Posterior vena cava (tissue), 2 donors: ENCODE measurements at places on chromosomes 16 and 17. TPM values are rescaled to one million over a fixed set of nuclear protein-coding genes. Genes with fewer than 3 reads are reported as not detected.
A peak's percentile ranks its signal among the peaks of the same experiment; 100 is the strongest.

DNA sequence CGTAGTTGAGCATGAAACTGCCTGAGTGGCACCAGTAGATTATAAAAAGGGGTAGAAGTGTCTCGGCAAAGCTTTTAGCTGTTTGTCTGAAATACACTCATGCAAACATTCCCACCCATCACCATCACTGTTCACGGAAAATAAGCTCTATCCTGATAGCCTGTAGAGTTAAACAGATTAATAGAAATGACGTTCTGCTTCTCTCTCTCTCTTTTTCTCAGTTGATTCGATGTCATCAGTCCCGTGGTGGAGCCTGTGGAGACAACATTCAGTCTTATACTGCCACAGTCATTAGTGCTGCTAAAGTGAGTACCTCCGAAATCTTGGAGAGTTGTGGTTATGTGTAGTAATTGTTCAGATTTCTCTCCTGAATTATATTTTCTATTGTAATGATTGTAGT, 224.7 kb downstream of the BCAS3 start:
- no peak for DNase-seq

The TPSAB1 gene
- 48.3 TPM for total RNA-seq

DNA sequence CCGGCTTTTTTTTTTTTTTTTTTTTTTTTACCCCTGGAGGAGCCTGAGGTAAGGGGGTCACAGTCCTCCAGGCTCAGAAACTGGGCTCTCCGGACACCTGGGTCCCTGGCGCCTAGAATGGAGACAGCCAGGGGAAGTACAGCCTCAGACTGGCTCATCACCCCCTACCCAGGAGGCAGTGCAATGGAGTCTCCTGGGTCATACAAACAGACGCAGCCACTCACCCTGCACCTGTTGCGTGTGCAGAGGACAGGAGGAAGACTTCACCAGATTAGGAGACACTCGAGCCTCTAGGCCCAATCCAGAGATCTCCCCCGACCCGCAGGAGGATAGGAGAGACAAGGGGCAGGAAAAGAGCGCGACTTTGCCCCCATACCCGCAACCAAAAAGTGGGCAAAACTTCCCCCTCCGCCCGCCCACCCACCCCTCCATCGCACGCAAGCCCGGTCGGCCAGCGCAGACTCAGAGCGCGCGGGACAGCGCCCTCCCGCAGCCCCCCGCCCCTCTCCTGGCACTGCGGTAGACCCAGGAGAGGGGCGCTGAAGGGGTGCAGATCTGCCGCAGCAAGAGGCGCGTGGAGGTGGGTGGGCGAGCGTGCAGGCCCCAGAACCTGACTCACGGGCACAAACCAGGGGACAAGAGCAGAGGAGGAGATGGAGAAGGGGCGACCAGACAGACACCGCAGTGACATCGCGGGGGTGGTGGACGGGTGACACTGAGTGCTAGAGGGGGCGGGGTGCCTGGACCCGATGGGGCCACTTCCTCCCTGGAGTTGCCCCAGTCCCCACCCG, 900 bp downstream of the HAP1 start:
- no peak for DNase-seq

- no peak for DNase-seq
Observed at GRCh38 chr16:84689111-84689510, 10.7 kb upstream of the USP10 start.

GRCh38 chr16:50566014-50566962, 18.1 kb downstream of the NKD1 start:
- peak; percentile 42 for DNase-seq

DNA sequence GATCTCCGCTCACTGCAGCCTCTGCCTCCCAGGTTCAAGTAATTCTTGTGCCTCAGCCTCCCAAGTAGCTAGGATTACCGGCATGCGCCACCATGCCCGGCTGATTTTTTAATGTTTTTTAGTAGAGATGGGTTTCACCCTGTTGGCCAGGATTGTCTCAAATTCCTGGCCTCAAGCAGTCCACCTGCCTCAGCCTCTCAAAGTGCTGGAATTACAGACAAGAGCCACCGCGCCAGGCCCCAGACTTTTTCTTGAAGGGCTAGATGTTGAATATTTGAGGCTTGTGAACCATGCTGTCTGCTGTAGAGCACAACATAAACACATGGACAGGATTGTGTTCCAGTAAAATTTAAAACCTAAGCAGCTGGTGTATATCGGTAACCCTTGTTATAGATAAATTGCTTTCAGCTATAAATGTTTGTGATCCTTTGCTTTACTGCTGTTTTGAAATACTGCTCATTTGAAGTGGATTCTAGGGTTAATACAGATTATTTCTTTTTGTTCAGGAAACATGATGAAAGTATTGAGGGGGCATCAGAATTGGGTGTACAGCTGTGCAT, 12.4 kb downstream of the WSB1 start:
- no peak for DNase-seq

DNA sequence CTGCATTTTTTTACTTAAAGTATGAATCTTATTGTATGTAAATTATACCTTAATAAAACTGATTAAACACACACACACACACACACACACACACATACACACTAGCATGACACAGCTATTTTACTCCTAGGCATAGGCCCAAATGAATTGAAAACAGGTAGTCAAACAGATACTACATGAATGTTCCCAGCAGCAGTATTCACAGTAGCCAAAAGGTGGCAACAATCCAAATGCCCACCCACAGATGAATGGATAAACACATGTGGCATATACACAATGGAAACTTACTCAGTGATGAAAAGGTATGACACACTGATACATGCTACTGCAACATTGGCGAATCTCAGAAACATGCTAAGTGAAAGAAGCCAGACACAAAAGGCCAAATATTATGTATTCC, 223.5 kb downstream of the CYB561 start:
- DNase-seq, result no peak

DNA sequence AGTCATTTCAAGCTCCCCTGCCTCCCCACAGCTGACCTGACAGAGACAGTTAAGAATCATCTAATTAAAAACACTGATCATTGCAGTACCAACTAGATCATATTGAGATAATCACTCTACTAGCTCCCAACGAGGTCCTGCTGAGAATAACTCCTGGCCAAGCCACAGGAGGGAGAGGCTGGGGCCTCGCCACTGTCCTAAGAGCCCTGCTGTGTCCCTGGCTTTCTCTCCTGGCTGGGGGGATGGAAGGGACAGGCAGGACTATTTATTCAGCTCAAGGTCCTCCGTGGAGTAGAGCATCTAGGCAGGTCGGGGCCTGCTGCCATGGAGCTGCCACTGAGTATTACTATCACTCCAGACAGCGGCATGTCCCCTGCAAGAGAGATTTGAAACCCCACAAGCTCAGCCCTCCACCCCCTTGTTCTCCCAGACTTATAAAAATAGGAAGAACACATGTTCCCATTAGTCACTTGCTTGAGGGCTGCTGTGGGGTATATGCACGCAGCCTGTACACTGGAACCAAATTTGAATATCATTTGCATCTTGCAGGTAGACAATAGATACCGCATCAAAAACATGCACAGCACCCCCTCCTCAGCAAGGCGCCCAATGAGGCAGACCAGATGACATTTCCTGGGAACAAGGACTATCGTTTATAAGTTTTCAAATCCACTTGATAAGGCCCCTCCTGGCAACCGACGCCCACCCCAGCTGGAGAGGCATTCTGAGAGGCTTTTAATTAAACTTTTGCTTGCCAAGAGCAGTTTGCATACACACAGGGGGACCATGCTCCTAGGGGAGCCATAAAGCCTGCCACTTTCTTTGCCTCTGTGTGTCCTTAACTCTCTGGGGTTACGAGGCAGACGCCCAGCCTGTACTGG, 385.2 kb upstream of the ZFHX3 start:
- no peak for DNase-seq

DNA sequence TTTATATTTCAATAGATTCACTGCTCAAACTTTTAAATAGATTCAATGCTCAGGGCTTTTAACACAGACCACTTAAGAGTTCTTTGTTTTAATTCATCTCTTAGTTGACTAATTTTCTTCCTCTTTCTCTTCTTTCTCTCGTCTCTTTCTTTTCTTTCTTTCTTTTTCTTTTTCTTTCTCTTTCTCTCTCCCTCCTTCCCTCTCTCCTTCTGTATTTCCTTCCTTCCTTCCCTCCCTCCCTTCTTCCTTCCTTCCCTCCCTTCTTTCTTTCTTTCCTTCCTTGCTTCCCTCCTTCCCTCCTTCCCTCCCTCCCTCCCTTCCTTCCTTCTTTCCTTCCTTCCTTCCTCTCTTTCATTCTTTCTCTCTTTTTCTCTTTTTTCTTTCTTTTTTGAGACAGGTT, 104.4 kb downstream of the LYRM1 start:
- DNase-seq, result no peak

DNA sequence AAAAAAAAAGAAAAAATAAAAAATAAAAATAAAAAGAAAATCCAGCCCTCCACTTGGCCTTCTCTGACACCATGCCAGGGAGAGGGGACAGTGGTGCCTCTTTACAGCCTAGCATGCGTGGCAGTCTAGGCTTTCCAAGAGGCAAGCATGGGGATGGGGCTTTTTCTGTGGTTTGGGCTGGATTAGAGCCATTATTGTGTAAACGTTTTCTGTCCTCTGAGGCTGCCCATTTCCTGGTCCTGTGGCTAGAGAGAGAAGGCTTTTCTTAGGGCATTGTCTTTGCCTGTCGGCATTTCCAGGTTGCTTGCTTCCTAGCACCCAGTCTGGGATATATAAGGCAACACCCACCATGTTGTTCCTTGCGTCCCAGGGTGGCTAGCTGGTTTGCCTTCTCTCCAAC, 2.7 kb upstream of the DHRS7B start:
- DNase-seq, result no peak

- DNase-seq, result no peak
Observed at GRCh38 chr16:2158262-2158638, 2.7 kb downstream of the TRAF7 start.

The EFCAB5 gene
- 1.2 TPM for total RNA-seq

DNA sequence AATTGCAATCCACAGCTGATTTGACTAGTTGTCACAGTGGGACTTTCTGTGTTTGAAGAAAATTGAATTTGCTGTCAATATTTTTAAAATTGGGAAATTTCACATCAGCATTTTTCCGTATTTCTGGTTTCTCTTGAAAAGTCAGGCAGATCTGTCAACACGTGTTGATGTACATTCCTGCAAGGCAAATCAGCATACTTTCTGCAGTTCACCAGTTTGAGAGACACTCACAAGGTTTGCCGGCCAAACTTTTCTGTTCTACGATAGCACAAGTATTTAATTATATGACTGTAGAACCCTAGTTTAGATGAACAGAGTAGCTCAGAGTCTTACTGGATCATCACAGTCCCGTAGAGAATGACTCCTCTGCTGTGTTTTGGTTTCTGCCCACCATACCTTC, 102.0 kb downstream of the ADAMTS18 start:
- DNase-seq, result no peak

The MMP25 gene
- 5.6 TPM for total RNA-seq

DNA sequence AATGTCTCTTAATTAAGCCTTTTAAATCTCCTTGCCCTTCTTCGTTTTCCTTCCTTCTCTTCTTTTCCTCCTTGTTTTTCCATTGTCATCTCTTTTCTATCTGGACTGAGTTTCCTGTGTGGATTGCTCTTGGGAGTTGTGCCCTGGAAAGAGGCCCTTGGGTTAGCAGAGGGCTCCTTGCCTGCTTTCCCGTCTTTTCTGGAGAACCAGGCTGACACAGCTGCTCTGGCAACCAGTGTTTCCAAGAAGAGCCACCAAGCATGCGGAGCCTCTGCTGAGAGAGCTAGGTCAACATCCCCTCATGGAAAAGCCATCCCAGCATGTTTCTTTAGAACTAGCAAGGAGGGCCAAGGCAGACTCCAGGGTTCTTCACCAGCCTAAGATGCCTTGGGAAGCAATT, 75.4 kb downstream of the HLF start:
- no peak for DNase-seq

GRCh38 chr16:17334096-17334495, 136.7 kb downstream of the XYLT1 start:
- DNase-seq, result no peak

GRCh38 chr16:75282466-75283281, 31.2 kb upstream of the BCAR1 start:
- no peak for DNase-seq

GRCh38 chr16:9681508-9681907, 500.7 kb downstream of the GRIN2A start:
- DNase-seq, result no peak

DNA sequence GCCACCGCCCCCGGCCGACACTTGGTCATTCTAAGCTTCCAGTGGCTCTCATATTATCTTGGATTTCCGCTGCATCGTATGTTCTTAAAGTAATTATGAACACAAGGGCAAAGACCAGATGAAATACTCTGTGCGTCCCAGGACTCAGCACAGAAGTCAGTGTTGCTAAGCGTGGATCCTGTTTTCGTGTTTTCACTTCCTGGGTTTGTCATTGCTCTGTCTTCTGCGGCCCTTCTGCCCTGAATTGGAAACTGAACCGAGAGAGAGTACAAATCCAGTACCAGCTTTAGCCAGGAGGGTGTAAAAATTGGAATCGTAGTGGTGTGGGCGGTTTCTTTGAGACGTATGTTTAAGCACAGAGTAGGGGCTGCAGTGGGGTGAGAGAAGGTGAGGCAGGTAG, 32.7 kb downstream of the DBNDD1 start:
- no peak for DNase-seq

DNA sequence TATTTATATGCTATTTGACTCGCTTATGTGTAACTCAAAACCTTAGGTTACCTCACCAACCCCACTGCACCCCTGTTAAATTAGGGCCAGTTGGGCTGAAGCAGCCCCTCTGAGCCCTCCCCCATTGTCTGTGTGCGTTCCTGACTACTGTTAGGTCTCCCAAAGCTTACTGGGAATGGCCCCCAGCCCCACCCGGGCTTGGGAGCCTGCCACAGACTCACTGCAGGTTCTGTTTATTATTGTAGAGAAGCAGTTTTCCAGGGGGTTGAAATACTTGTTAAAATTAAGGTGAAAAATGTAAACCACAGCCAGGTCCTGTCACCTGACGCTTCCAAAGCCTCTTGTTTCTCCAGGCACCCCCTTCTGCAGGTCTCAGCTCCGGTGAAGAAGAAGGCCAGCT, 151.7 kb downstream of the FOXL1 start:
- DNase-seq, result peak; percentile 52

GRCh38 chr16:56916571-56917403, 15.2 kb upstream of the HERPUD1 start:
- DNase-seq, result peak; percentile 64

- DNase-seq, result no peak
Observed at GRCh38 chr17:55996826-55997225, 156.4 kb upstream of the ANKFN1 start.

DNA sequence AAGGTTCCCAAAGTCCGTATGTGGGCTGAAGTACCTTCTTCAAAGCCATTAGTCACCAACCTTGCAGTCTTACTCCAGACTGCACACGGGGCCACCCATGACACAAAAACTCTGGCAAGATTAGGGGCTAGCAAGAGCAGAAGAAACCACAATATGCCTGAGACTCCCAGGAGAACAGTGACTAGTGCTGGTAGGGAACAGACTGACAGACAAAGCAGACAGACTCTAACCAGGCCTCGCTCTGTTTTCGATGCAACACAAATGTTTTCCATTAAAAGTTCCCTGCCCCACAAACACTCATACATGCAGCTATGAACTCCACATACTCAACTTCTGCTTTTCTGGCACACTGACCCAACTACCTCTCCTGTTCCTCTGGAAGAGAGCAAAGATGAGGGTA, 102.2 kb downstream of the HIC1 start:
- DNase-seq, result no peak

GRCh38 chr17:80759377-80759673, 214.7 kb downstream of the RPTOR start:
- peak; percentile 11 for DNase-seq
